ENCODE measurements at places on chromosomes 6 and 20.

- peak; percentile 55 for DNase-seq
These were observed at the start of gene HTR1B for GRCh38 chr6:77463308-77463860. HTR1B (minus strand) TSS chr6:77463491; CDS start chr6:77463403, 88 bp downstream.

DNA sequence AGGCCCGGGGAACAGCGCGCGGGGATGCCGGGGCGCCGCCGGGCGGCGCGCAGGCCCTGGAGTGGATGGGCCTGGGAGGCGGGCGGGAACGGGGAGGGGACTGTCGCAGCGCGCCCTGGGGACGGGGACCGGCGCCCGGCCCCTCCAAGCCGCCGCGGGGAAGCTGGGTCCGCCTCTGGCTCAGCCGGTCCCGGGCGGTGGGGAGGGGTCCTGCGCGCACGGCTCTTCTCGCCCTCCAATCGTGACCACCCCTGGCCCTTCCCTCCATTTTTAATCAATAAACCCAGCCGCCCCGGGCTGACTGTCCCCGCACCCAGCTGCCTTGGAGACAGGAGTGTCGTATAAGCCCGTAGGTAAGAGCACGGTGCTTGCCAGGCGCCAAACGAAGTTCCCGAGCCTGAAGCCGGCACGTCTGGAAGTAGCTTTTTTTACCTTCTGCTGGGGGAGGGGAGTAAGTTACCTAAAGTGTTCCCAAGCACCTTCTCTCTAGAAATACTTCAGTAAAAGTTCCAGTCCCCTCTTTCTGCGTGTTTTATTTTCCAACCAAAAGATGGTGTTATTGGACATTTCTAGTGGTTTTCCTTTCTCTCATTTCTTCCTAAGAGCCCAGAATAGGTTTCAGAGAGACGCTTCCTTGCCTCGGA, 780 bp upstream of the TAF4 start:
- peak; percentile 79 for DNase-seq

DNA sequence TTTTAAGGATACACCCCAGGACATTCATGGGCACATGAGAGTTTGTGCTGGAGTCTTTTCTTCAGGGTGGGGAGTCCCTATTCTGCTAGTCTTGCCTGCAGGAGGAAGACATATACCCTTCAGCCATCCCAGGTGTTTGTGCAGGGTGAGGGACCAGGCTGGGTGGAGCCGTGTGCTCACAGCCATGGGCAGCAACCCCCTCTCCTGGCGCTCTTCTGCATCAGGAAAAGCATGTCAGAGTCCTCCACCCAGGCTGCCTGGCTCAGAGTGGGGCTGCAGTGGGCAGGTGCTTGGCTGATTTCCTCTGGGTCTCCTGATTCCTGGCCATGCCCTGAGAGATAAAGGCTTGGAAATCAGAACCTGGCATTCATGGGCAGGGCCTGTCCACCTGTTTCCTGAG, 22.7 kb upstream of the MLN start:
- no peak for DNase-seq

DNA sequence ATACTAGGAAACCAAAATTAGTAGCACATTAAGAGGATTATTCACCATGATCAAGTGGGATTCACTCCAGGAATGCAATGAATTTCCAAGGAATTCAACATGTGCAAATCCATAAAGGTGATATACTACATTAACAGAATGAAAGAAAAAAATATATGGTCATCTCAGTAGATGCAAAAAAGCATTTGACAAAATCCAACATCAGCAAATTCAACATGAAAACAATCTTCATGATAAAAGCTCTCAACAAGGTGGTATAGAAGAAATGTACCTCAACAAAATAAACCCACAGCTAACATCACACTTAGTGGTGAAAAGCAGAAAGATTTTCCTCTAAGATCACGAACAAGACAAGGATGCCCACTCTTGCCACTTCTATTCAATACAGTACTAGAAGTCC, 74.4 kb upstream of the PDE10A start:
- DNase-seq: no peak

GRCh38 chr6:36035225-36035624, 7.6 kb downstream of the MAPK14 start:
- peak; percentile 27 for DNase-seq

DNA sequence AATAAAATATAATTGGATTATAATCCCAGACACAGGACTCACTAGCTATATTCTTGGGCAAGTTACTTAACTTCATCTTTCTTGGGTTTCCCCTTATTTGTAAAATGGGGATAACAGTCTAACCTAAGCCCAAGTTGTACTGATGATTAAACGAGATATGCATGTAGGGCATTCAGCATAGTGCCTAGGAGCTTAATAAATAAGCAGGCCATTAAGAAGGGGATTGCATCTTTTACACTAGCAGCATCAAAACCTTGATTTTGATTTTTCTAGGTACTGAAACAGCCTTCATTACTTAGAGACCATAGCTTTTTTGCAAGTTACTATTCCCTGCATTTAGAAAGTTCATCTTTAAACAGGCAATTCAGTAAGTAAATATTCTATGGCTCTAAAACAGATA, 2.2 kb upstream of the QKI start:
- DNase-seq: no peak

GRCh38 chr6:148746363-148747144, at the start of gene UST:
UST (plus strand) TSS chr6:148747030; CDS start chr6:148747431, 401 bp downstream.
- DNase-seq: peak; percentile 76

GRCh38 chr20:23366384-23366783, 4.4 kb downstream of the GZF1 start:
- no peak for DNase-seq

DNA sequence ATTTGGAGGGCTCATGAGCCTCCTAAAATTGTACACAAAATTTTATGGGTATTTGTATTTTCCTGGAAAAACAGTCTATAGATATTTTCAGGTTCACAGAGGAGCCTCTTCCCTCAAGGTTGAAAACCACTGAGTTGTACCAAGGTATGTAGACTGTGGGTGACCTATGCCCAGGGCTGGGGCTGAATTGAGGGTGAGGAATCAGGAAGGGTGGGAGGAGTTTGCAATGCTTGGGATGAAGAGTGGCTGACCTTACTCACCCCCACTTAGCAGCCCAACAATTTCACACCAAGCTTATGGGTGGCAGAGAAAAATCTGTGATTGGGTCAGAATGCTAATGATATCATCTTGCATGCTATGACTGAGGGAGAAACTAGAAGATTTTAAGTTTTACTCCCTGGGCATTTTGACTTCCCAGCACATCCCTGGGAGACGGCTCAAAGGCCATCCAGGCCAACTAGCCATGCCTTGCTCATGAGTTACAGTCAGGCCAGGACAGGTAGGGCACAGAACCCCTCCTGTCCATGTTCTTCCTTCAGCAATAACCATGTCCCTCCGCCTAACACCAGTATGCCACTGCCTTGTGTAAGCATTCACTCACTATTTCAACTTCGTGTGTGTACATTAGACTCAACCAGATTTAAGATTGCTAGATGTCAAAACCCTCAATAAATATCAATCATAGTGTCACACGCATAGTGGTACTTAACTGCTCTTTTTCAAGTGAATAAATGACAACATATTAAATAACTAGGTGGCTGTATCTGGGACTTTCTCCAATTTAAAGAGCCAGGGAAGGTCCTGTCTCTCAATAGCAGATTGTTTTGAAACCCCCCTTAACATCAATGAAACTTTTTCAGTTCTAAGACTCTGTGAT, 16.6 kb downstream of the ADTRP start:
- DNase-seq: peak; percentile 93

GRCh38 chr20:24493661-24494459, 24.4 kb downstream of the SYNDIG1 start:
- no peak for DNase-seq

- no peak for DNase-seq
These were observed 10.5 kb upstream of the MAP1LC3A start for GRCh38 chr20:34547844-34548613.

- DNase-seq: no peak
These were observed 4.4 kb downstream of the ZKSCAN3 start for GRCh38 chr6:28353981-28354676.

- DNase-seq: no peak
These were observed 507.4 kb downstream of the MAFB start for GRCh38 chr20:40181676-40182075.

DNA sequence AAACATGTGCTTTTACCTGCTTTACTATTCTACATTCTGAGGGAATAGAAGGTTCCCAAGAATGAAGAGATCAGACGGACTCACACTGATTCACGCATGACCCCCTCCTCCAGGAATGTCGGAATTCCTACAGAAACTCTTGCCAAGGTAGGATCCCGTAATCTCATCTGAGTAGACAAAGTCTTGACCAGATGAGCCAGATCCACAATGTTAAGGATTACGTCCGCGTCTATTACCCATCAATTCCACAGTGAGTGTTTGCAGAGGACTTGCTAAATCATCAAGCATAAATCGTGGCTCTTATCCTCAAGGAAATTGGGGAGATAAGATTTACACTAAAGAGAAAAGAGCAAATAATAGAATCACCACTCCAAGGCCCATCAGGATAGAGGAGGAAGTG, 245.9 kb upstream of the FOXQ1 start:
- DNase-seq: no peak

- DNase-seq: no peak
These were observed 18.8 kb downstream of the LATS1 start for GRCh38 chr6:149699150-149699549.

- DNase-seq: peak; percentile 70
These were observed 501.0 kb upstream of the MARCKS start for GRCh38 chr6:113356139-113356538.

DNA sequence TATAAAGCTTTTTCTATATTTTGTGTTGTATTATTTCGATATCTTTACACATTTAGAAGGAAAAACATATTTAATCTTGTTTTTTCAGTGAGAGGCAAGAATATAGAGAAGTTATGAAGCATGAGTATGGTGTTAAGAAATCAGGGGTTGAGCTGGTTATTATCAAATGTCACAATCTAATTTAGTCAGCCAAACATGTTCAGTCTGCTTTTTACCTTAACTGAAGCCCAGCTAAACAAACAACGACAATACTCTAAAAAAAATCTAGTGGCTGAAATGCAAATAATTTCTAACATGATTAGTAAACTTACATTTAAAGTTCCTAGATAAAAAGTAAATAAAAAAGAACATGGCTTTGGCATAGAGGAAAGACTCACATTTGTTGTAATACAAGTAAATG, 433.8 kb upstream of the NRSN1 start:
- DNase-seq: no peak

DNA sequence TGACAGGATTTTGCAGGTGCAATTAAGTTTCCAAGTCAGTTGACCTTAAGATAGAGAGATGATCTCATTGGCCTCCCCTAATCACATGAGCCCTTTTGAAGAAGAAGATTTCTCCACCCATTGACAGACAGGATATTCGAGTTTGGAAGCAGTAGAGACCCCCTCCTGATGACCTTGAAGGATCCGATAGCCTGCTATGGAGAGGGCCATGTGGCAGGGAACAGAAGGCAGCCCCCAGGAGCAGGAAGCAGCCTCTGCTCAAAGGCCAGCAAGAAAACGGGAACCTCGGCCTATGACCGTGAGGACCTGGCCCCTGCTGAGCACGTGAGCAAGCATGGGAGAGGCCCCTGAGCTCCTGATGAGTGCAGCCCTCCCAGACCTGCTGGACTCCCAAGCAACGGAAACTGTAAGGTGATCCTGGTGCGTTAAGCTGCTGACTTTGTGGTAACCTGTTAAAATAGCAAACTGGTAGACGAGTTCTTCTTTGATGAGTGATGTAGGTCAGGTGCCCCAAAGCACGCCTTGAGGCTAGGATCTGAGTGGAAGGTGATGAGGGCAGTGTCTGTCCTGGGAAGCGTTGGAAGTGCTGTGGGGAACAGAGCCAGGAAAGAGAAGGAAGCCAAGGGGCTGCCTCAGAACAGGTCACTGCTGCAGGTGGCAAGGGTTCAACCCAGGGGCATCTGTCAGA, 18.5 kb upstream of the TUBB2A start:
- DNase-seq: no peak

DNA sequence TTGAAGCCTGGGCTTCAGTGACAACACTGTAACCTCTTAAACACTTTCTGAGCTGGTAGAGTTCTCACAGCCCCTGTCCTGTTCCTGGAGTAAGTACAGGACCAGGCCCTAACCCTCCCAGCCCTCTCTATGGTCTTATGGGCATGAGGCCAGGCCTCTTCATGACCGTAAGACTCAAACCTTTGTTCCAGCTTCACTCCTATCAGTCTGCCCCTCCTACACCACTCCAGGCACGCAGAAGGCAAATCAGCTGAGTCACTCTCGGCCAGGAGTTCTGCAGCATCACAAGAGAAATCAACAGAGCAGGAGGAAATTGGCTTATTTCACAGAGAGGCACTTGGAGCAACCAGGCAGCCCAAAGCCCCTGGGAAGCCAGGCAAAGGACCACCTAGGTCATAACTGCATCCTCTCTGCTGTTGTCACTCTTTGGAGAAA, 25.3 kb upstream of the CHD6 start:
- DNase-seq: peak; percentile 86

DNA sequence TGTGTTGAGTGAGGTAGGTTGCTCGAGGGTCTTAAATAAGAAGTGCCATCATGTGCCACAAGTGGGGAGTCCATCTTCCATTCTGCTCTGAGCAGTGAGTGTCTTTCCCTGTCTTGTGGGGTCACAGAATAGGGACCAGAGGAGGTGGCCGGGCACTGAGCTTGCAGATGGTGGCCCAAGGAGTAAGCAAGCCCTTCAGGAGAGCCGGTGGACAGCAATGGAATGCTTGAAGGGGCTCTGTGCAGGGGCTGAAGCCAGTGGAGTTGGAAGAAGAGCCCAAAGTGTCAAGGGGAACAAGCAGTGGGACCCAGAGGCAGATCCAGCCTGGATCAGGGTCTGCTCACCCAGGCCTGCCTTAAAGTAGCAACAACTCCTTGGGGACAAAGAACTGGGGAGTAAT, 213.5 kb upstream of the SNX9 start:
- no peak for DNase-seq

DNA sequence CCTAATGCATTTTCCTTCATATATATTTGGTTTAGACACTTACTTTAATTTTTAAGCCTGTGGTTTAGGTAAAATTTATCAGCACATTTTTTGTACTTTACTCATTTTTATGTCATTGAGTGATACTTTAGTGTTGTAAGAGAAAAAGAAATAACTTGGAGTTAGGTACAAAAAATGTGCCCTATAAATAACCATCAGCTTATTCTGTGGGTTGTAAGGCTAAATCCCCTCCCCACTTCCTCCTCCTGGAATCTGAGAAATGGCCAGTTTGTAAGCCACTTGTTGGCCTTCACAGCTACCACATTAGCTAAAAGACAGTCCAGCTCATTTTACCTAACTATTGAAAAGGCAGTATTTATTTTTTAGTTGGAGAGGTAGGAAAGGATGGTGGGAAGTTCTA, 576.3 kb downstream of the PKHD1 start:
- DNase-seq: no peak

- DNase-seq: no peak
These were observed 36.2 kb upstream of the ZMYND8 start for GRCh38 chr20:47392721-47393073.

- no peak for DNase-seq
These were observed 12.7 kb downstream of the LRRN4 start for GRCh38 chr20:6040958-6041807.

- DNase-seq: no peak
These were observed 126.5 kb upstream of the QKI start for GRCh38 chr6:163288066-163288465.

DNA sequence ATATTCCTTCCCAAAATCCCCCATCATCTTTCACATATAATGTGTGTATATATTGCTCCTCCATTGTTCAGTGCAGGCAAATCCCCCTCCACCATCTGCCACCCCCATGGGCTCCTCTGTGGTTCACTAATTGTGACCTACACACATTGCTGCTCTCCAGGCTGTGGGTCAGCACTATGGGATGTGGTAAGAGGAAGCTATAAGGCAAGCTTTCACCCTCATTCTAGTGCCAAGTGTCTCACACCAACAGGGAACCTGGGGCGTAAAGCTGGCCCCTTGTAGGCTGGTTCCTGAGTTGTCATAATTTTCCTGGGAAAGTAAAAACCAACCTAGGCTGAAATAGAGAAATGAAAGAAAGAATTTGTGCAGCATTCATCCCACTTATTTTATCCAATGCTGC, 16.8 kb downstream of the FKBP1A start:
- no peak for DNase-seq

GRCh38 chr20:29472606-29473005, 1784.9 kb upstream of the DEFB115 start:
- no peak for DNase-seq

All from small intestine (tissue), 16 donors.